ENCODE measurements at places on chromosomes 12 and 14. TPM values are rescaled to one million over a fixed set of nuclear protein-coding genes. Genes with fewer than 3 reads are reported as not detected.

The LRRC10 gene
- not detected for total RNA-seq

The TPH2 gene
- total RNA-seq, result not detected

The FBRSL1 gene
- total RNA-seq, result 0.66 TPM

The KCNK13 gene
- 0.05 TPM for total RNA-seq

The CLEC4C gene
- total RNA-seq, result not detected

The IL31 gene
- total RNA-seq, result not detected

The KIF26A gene
- total RNA-seq, result 0.05 TPM

The ANKRD33 gene
- not detected for total RNA-seq

The SLC16A7 gene
- 11.7 TPM for total RNA-seq

The FITM1 gene
- not detected for total RNA-seq

Measured in SJSA1 (cell line).